Neural progenitor cell (in vitro differentiated cells): ENCODE measurements at places on chromosomes 5 and 9.

DNA sequence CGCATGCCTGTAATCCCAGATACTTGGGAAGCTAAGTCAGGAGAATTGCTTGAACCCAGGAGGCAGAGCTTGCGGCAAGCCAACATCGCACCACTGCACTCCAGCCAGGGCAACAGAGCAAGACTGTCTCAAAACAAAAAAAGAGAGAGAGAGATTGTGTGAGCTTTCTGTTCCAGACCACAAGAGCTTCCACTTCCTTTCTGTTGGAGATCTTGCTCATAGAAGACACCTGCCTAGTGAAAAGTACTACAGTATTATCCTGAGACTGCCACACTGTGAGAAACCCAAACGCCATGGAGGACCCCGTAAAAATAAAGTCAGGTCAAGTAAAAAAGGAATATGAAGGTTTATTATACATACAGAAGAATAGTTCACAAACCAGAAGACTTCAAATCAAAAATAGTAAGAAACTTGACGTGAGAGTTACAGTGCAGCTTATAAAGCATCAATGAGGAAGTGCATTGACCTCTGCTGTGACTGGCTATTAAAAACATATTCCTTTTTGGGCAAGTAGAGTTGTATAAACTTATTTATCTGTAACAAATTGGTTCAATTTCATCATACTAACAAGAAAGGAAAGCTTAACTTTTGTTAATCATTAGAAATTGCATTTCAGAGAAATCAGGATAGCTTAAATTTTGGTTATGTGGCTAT, 4.3 kb upstream of the EMB start:
- no peak for DNase-seq

GRCh38 chr5:152288499-152288898, 116.6 kb downstream of the NMUR2 start:
- DNase-seq = no peak

- DNase-seq = no peak
These were observed 71.4 kb downstream of the RFK start for GRCh38 chr9:76322810-76323209.

GRCh38 chr5:39159811-39160490, 59.4 kb downstream of the FYB1 start:
- DNase-seq = no peak

DNA sequence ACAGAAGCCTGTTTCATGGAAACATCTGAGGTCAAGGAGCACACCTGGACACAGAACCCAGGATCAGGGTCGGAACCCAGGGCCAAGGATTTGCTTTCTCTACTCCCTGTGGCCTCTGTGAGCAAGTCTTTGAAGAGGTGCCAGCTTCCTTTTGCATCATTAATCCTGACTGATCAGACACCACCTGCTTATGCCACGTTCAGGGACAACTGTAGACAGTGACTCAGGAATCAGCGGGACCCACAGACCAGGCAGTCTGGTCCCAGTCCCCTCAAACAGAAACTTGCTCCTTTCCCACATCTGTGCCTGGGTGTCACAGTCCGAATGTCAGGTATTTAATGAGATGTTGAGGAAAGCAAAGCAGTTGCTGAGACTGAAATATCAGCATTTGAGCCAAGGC, 154.8 kb downstream of the SGCD start:
- DNase-seq = no peak

DNA sequence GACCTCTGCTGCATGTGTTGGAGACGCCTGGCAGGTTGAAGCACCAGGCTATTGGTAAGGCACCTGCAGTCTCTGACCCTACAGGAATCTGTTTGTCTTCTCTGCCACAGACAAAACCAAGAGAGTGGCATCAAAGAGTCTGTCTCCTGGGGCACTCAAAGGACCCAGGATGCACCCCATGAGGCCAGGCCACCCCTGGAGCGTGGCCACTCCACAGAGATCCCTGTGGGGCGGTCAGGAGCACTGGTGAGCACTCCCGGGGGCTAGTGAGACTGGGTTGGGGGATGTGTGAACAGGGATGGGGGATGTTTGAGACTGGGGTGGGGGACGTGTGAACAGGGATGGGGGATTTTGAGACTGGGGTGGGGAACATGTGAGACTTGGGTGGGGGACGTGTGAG, 240.3 kb downstream of the CACNA1B start:
- no peak for DNase-seq

DNA sequence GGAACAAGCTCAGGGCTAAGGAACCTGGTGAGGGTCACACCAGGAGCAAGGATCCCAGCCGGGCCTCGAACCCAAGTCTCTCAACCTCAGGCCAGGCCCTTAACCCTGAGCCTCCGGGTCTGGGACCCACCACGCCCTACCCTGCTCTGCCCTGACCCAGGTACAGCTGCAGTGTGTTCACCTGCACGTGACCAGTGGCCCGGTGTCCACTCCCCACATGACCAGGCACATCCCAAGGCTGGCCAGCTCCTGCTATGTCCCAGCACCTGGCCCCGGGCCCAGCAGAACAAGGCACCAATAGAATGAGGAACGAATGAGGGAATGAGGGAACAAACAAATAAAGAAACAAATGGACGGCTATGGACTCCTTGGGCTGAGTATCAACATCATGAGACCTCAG, 112.0 kb upstream of the SARDH start:
- no peak for DNase-seq

GRCh38 chr5:143968071-143968878, 156.3 kb downstream of the HMHB1 start:
- DNase-seq = peak; percentile 57

- DNase-seq = no peak
These were observed 29.3 kb upstream of the UNC5A start for GRCh38 chr5:176781054-176781375.

- DNase-seq = no peak
These were observed 130.1 kb upstream of the FST start for GRCh38 chr5:53350368-53350767.

DNA sequence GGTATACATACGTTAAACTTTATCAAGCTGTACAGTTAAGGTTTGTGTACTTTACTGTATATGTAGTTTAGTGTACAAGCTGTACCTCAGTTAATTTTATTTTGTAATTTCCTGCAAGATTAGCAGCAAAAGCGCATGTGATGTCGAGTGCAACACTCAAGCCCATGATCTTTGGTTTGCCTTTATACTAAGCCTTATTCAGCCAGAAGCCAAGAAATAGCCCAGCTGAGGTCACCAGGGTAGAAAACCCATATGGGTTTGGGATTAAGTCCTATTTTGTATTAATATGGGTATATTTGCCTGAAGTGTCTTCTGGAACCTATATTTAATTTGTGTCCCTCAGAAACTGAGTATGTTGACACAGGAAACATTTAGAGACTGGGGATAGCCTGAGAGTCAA, 59.3 kb downstream of the ZFAND5 start:
- DNase-seq = no peak

- DNase-seq = no peak
These were observed 243.0 kb upstream of the PTGER4 start for GRCh38 chr5:40436535-40437237.

DNA sequence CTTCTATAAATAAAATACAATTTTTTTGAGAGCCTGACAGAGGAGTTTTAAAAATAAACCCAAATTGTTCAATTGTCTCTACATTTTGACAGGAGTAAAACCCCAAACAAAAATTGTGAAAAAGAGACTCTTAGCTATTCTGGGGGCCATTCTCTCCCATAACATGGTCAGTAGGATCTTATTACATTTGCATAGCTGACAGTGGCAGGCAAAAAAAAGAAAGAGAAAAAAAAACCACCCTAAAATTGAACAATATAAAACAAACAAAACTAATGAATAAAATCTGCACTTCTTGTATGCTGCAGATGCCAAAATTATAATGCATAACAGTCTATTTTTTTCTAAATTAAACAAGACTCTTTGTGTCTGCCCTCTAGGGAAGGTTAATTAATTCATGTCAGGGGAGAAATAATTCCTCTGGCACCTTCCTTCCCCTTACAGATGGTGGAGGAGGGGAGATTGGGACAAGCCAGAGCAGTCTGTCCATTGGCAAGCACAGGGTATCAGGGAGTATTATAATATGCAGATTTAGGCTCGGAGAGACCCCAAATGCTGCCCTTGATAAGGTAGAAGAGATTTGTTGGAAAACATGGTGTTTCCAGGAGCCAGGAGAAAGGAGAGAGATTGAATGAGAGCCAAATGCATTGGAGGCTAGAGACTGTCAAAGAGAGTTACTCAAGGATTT, 79.7 kb upstream of the CDH6 start:
- no peak for DNase-seq

GRCh38 chr5:14824499-14824898, 47.1 kb downstream of the ANKH start:
- no peak for DNase-seq

DNA sequence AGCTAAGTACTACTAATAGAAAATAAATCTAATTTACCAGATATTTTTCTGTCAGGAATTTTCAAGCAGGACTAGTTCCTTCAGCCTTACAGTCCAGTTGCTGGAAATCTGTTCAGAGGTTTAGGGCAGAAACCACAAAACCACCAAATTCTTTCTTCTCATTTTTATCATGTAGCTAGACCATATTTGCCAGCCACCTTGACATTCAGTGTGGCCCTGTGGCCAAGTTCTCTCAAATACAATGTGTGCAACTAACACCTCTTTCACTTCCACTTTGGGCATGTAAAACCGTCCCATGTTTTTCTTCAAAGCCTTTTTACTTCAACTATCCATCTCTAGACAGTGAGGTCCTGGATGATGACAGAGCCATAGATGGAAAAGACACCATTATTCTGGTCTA, 1133.2 kb upstream of the CDH18 start:
- no peak for DNase-seq

DNA sequence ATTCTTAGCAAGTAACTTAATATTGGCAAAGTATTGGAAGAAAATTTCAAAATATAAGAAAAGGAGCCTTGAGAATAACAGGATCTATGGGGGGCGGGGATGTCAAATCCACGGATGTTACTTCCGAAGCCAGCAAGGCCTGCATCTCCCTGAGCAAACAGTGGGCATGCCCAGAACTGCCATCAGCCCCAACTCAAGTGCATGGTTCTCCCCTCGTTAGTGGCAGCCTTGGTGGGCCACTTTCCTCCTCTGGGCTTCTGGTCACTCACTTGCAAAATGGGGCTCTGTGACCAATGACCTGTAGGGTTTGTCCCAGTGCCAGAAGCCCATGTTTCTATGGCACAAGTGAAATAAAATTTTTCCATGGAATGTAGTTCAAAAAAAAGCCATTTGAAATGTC, 27.2 kb upstream of the MED10 start:
- no peak for DNase-seq

DNA sequence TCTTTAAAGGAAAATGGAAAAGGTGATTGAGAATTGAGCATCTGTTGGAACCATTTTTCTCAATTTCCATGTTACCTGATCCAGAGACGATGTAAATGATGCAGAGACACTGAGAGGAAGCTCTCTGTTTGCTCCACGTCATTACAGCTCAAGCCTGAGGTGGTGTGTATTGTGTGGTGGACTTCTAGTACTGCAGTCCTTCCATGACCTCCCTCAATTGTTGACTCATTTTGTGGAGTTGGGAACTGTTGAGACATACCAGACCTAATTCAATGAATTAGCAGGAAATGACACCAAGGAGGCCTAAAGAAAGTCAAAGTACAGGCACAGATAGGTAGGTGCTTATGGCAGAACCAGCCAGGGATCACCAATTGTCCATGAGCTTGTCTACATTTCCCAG, 15.6 kb upstream of the LVRN start:
- DNase-seq = no peak

DNA sequence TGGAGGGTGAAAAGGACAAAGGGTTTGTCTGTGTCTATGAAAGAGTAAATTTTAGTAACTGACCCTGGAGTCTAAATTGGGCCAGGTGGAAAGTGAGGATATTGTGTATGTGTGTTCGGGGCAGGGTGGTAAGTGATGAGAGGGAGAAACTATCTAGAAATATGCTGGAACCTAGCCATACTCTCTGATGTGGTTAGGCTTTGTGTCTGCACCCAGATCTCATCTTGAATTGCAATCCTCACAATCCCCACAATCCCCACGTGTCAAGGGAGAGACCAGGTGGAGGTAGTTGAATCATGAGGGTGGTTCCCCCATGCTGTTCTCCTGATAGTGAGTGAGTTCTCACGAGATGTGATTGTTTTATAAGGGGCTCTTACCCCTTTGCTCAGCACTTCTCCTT, 60.6 kb downstream of the COMMD10 start:
- no peak for DNase-seq

DNA sequence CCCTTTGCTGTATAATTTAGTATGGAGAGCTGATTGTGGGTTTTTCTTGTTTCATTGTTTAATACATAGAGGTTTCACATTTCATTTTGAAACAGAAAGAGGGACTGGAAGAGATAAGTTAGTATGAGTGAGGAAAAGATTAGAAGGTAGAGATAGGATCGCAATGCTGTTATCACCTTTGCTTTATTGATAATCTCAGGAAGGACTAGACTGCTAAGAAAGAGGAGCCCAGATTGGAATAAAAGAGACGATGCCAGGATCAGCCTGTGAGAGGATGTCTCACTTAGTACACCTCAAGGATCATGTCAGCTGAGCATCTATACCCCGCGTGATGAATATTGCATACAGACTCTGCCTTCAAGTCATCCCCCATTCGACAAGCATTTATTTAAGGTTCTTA, 178.0 kb upstream of the DMAC1 start:
- no peak for DNase-seq

GRCh38 chr5:91707521-91707841, 324.4 kb upstream of the ARRDC3 start:
- DNase-seq = no peak

DNA sequence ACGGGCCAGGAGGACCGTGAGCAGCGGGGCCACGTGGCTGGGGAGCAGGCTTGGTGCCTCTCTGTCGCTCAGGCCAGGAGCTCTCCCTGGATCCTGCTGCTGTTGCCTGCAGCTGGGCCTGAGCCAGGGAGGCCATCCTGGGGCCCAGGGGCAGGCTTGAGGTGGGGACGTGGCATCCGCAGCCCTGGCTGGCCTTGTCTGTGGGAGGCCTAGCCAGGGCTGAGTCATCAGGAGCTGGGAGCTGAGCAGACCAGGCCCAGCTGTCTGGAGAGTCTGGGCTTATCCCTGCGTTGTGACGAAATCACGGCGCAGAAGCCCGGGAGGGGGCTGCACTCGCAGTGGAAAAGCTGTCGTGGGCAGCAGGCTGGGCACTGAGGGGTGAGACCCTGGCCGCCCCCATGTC, 138.8 kb upstream of the COL5A1 start:
- DNase-seq = no peak

- peak; percentile 86 for DNase-seq
These were observed 159.9 kb downstream of the TSSK1B start for GRCh38 chr5:113274836-113275414.

DNA sequence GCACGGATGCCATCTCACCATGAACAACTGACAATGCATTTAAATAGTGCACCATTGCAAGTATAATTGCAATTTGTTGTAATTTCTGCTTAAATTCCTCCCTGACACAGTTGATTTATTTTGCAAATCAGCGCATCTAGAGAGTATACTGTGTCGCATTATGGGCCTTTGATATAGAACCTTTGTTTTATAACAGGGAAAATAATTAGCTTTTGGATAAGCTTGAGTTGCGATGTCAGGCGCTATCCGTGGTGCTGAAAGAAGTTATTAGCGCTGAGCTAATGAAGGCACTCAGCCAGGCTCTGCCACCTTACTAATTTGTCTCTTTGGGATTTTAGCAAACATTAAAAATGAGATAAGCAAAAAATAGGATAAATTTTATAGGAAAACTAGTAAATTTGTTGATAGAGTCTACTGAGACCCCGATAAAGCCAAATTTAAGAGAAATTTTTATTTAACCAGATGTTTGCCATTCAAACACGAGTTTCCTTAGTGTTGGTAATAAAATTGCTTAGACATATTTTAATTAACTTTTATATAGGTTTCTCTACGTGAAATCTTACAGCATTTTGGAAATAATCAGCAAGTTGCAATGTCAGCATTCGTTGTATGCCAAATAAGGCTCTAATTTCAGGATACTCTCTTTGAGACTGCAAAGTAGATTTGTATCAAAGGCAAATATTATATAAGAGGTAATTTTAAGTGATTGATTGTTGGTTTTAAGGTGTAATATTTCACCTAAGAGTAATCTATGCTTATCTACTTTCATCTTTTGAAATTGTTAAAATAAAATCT, 355.5 kb downstream of the TLR4 start:
- peak; percentile 80 for DNase-seq
